ENCODE measurements at places on chromosomes 16 and 17.

DNA sequence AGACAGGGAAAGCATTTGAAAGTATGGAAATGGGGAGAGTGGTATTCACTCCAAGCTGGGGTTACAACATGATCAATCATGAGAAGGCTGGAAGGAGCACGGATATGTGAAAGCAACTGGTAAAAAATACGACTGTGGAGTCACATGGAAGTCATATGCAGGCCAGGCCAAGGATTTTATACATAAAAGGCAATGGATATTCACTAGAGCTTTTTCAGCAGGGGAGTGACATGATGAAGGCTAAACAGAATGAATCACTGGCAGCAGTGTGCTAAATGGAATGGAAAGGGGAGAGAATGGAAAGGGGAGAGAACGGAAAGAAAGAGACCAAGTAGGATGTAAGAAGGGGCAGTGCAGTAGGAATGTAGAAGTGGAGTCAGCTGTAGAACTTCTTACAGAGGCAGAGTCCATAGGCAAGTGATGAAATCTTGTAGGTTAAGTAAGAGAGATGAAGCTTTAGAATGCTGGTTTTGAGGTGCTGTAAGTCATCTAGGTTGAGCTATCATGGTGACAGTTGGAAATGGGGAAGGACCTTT, 13.0 kb upstream of the NETO2 start:
- DNase-seq, result no peak

- no peak for DNase-seq
These were observed 94.0 kb downstream of the MRTFB start for GRCh38 chr16:14164916-14165662.

DNA sequence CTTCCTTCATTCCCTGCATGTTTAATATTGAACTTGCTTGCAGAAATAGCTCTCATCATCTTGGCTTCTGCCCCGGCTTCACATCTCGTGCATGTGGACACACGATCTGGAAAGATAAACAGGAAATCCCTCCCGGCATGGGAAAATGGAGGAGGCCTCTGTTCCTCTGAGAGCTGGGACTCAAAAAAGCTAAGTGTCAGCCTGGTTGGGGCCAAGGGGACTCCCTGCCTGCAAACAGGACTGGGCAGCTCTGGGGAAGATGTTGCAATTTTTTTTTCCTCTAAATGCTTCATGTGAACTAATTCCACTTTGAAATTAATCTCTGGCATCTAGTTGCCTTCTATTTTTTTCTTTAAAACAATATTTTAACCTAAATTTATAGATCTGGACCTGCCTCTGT, 24.8 kb downstream of the ITPRIPL2 start:
- peak; percentile 42 for DNase-seq

GRCh38 chr17:72270273-72270924, 149.6 kb downstream of the SOX9 start:
- DNase-seq, result no peak

DNA sequence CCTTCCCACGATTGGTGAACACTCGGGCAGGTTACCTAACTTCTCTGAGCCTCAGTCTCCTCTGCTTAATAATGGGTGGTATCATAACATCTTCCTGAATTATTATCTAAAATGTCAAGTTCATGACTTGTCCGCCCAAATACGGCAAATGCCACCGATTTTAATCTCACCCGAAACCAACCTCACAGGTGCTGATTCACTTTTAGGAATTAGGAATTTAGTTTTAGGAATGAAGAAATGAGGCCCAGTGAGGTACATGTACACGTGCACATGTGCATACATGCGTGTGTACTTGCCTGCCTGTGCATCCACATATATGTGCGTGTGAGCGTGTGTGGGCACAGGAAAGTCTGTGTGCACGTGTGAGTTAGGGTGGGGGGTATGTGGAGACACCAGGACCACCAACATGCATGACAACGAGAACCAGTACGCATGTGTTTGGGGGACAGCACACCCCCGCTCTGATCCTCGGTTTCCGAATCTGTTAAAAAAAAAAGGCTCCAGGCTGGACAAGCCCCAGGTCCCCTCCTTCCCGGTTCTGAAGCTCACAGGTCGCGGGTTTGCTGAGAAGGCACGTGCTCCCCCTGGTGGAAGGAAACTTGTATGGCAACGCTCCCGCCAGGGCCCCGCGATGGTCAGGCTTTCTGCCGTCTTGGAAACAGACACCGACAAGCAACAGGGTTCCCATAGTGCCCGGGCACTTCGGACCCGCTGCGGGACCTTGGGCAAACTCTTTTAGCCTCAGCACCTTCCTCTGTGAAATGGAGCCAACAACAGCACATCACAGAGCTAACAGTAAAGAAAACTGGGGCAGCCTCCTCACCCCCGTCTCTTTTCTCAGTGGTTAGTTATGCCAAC, 219.2 kb downstream of the RBFOX3 start:
- DNase-seq, result peak; percentile 90

- peak; percentile 29 for DNase-seq
These were observed 503 bp downstream of the C16orf54 start for GRCh38 chr16:29745121-29745852.

DNA sequence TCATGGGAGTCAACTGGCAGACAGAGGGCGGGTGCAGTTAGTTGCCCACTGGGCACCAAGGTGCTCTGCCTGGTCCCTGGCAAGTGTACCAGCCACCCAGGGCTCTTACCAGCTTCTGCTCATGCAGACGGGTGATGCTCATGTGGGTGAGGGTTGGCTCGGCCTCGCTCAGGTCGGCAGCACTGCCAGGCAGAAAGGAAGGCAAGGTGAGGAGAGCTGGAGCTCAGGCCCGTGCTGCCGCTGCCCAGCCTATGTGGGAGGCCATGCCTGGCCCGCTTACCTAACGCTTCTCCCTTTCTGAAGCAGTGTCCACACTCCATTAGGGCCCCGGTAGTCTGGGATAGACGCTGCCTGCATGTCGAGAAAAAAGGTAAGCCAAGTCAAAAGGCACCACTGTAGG, 2.6 kb downstream of the SIRT7 start:
- no peak for DNase-seq

GRCh38 chr16:16150117-16150877, 73.0 kb downstream of the ABCC6 start:
- peak; percentile 46 for DNase-seq

GRCh38 chr17:82863941-82864712, 24.3 kb upstream of the ZNF750 start:
- no peak for DNase-seq

DNA sequence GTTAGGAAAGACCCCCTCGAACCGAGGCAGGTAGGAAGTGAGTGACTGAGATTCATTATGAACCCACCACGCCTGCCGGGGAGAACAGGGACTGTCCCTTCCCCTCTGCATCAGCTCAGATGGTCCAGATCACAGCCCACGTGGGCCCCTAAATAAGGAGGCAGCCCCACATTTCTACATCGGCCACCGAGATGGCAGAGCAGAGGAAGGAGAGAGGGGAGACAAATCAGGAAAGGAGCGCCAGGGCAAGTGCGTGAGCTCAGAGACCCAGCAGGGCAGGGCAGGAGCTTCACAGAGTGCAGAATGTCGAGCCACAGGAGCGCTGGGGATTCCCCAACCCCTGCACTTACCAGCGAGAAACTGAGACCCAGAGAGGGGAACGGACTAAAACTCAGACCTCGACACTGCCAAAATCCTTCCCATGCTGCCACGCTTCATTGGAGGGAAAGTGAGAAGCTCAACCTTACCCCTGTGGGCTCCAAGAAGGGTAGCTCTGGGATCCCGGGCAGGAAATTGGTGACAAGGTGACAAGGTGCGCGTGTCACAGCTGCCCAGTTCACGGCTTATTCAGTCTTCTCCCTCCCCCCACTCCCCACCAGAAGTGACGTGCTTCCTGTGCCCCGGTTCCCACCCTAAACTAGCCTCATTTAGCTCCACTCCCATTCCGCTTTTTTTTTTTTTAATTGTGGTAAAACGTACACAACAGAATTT, at the start of gene ICAM2:
ICAM2 (minus strand) TSS at position 578 of the 711 bp plus-strand sequence. CDS start 13,942 bp downstream, outside the sequence.
- DNase-seq, result no peak

GRCh38 chr17:79651266-79651665, 40.4 kb upstream of the RBFOX3 start:
- peak; percentile 3 for DNase-seq

- no peak for DNase-seq
These were observed 11.1 kb downstream of the BAHCC1 start for GRCh38 chr17:81406117-81406953.

DNA sequence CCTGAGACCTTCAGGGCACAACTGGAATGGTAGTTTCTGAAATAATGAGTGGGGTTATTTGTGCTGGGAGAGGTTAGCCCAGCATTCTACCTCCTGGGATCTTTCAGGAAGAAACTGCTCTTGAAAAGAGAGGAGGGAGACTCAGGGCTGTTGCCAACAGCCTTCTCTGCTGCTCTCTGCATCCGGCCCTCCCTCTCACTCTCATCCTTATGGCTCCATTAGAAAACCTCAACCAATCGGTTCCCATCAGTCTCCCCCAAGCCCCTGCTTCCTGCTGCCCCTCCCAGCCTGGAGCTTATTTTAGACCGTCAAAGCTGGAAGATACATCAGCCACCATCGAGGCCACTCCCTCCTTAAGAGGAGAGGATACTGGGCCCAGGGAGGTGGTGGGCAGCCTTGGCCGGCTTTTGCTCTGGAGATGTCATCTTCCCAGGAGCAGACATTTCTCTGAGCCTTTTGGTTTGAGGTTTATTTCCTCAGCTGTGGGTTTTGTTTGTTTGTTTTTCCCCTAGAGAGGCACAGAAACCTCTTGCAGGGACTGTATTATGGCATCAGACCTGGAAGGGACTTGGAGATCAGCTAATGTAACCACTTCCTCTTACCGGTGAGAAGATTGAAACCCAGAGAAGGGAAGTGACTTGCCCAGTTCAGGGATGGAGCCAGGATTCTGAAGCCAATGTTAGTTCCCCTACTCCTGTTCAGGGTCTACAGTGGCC, 2.7 kb downstream of the MPRIP start:
- no peak for DNase-seq

DNA sequence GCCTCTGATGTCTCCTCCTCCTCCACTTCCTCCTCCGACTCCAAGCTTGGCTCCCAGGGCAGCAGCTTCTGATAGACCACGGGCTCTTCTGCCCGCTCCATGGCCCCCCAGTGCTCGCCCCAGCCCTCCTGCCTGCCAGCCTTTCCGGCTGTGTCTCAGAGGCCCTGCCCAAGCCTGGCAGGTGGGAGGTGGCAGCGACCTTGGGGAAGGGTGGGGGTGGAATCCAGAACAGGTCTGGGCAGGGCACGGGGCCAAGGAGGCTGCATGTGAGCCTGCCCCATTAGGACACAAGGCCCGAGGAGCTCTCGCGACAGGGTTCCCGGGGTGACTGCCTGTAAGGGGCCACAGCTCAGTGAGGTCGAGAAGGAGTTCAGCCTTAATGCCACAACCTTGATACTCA, at the start of gene GGT6:
GGT6 (minus strand) TSS at position 157 of the 400 bp plus-strand sequence; CDS start at position 101, 56 bp downstream.
- DNase-seq, result no peak

DNA sequence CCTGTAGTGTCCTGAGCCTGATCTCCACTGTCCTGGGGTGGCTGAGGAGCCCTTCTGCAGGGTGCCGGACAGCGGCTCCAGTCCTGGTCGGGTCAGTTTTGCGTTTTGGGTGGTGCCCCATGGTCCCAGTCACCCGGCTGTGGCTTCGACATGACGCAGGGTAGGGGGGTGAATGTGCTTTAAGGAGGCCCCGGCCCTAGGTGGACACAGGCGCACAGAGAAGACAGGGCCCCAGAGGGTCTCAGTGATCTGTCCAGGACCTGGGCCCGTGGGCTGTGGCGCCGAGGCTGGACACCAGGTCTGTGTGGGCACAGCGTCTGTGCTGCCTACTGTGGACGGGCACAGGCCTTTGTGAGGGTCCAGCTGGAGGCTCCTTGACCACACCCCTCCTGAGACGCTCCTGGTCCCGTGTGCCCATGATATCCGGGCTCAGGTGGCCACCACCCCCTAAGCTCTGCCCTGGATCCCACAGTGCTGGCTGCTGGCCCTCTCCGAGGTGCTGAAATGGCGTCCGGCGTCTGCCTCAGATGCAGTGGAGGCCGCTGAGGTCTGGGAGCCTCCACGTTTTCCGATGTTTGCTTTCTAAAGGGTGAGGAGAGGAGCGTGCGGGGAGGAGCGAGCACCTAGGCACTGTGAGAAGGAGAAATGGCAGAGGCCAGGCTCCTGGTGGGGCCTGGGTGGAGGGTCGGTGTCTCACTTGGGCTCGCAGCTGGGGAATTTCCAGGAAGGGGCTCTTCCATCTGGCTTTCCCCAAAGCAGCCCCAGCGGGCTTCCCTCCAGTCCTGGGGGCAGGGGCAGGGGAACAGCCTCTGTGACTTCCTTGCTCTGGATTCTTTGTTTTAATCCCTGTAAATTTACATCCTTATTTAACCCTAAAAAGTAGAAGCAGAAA, 56.1 kb upstream of the ACSF3 start:
- DNase-seq, result peak; percentile 93

DNA sequence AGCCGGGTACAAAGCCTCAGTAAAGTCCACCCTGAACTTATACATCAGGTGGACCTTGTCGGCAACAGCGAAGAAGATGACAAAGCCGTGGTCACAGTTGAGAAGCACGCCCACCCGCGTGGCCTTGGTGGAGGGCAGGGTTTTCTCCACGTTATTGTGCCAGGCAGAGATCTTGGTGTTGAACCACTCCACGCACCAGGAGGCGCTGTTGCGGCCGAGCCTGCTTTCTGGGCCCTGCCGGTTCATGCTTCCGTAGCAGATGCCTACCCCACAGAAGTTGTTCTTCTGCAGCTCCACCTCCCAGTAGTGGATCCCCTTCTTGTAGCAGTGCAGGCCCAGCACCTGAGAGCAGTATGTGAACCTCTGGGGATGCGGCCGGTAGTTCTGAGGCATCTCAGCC, 22.1 kb downstream of the TRIM25 start:
- DNase-seq, result peak; percentile 81

GRCh38 chr16:5056352-5056751, 9.4 kb downstream of the C16orf89 start:
- DNase-seq, result peak; percentile 84

DNA sequence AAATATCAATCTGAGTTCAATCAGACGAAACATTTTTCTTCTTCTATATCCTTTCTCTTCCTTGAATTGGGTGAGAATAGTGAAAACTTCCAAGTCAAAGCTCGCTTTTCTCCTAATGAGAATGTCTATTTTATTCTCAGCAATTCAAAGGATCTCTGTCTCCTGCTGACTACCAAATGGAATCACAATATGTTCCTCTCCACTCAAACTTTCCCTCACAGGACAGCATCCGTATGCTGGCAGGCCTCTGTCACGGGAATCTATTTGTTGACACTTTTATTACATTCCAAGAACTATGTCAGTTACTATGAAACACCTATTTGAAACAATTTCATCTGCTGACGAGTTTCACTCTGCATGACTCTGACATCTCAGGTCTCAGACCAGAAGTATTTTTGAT, 1196.6 kb downstream of the CDH11 start:
- DNase-seq, result no peak

DNA sequence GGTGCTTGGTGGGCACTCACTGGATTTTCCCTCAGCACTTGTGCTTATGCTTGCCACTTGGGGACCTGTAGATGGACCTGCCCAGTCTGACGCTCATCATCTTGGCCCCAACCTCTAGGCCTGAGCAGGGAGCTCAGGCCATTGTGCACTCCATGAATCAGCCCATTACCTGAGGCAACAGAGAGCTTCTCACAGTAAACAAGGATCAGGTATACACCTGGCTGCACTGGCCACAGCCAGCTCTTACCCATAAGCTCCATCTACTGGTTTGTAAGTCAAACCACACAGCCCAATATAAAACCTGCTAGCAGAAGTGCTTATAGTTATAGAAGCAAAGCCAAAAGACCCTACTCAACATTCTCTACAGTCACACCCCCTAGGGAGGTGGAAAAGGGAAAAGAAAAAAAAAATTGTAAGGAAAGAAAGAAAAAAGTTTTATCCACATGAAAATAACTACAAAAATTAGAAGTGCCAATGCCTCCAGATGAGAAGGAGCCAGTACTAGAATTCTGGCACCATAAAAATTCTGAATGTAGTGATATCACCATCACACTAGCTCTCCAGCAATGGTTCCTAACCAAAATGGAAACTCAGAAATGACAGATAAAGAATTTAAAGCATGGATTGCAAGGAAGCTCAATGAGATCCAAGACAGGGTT, 87.8 kb upstream of the CDH5 start:
- DNase-seq, result no peak

GRCh38 chr16:89355007-89355406, 135.4 kb downstream of the ANKRD11 start:
- DNase-seq, result no peak
